Activated CD8-positive, alpha-beta memory T cell treated with anti-CD3 and anti-CD28 coated beads for 1 hour (primary cell): ENCODE measurements at places on chromosomes 13 and 19.

GRCh38 chr13:39353988-39354387 is 249.0 kb downstream of the LHFPL6 start:
- DNase-seq = no peak

DNA sequence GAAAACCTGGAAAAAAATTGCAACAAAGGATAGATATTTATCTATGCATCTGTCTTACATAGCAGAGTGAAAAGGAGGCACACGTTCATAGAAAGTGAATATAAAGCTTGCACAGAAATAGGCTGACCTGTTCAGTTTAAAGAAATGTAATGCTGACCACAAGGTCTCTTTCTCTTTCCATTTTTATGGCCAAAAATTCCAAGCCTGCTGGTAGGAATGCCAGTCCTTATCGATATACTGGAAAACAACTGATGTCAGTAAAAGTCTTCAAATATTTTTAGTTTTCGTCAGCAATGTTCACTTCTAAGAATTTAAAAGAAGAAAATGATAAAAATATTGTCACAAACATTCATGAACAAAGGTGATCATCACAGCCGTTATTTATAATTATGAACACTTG is 59.0 kb upstream of the MCF2L start:
- no peak for DNase-seq

DNA sequence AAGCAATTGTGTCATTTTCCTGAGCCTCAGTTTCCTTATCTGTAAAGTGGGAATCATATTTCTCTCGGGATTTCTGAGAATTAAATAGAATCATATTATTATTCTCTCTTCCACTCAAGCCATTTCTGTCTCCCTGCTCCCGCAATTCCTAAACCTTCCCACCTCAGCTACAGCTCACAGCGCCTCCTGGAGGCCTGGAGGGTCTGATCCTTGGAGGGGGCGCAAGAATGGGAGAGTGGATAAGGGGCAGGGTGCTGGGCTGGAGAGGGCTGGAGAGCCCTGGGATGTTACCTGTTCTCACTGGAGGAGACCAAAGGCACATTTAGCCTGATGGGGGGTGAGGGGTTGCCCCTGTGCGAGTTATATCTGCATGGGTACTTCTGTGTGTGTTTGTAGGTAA is 31.1 kb upstream of the CYP2S1 start:
- DNase-seq = no peak

DNA sequence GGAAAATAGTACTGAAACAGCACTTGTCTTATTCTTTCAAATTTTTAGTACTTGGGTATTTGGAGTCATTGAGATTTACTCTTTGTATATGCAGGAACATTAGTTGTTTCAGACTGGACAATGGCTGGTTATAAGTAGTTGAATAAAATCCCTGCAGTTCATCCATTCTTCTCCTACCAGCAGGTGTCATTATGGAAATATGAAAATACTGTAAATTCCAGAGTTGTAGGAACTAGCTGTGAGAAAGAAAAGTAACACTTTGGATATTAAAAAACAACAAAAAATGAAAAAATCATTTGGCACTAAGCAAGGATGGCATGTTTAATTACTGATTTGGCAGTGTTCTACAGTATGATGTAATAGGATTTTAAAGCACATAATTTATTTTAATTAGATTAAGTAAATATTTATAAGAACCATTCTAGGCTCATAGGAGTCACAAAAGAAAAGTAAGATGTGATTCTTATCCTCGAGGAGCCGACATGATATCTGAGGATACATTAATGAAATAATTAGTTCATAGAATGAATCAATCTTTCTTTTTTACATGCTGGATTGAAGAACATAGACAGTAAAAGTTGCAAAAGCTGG is 155.3 kb downstream of the KCNRG start:
- DNase-seq = no peak

DNA sequence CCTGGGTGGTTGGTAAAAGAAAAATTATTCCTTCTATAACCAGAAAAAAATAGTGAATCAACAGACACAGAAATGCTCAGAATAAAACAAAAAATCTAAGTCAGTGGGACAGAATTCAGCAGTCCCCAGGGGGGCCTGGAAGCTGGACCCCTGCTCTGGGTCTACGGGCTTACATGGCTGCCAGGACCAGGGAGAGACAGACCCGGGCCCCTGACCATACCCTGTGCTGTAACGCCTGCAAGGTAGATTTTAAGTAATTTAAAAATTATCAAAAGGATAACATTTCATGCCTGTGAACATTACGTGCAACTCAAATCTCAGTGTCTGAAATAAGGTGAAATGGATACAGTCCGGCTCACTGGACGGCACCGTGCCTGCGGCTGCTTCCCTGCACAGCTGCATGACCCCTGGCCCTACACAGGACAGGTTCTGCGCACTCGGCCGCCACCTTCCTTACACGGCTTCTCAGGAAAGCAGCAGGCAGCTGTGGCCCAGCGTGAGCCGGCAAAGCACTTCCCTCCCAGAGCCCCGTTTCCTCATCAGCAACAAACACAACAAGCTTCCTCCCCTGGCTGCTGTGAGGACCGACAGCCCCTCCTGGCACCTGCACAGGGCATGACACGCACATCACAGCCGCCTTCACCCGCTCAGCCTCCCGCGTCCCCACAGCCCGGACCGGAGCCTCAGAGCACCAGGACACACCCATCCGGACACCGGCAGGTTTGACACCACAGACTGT is 22.2 kb downstream of the RASA3 start:
- peak; percentile 65 for DNase-seq

DNA sequence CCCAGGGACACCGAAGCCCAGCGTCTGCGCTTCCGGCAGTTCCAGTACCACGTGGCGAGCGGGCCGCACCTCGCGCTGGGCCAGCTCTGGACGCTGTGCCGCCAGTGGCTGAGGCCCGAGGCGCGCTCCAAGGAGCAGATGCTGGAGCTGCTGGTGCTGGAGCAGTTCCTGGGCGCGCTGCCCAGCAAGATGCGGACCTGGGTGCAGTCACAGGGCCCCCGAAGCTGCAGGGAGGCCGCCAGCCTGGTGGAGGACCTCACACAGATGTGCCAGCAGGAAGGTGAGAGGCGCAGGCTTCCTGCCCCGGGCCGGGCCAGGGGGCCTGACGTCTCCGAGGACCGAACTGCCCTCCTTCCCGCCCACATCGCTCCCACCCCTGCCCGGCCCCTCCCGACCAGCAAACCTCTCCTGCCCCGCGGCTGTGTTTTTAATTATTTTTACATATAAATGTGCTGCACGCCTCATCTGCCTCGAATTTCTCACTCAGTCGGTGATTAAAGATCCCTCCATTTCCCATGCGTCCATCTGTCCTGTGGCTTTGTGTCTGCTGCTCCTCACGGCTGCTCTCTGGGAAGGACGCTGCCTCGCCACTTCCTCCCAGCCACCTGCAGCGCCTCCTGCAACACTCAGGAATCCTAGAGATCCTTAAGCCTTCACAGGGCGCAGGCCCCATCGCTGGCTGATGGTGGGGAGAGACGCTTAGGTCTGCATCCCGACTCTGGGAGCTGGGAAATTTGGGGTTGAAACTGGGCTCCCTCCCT is 4.3 kb downstream of the ZSCAN1 start:
- DNase-seq = no peak

DNA sequence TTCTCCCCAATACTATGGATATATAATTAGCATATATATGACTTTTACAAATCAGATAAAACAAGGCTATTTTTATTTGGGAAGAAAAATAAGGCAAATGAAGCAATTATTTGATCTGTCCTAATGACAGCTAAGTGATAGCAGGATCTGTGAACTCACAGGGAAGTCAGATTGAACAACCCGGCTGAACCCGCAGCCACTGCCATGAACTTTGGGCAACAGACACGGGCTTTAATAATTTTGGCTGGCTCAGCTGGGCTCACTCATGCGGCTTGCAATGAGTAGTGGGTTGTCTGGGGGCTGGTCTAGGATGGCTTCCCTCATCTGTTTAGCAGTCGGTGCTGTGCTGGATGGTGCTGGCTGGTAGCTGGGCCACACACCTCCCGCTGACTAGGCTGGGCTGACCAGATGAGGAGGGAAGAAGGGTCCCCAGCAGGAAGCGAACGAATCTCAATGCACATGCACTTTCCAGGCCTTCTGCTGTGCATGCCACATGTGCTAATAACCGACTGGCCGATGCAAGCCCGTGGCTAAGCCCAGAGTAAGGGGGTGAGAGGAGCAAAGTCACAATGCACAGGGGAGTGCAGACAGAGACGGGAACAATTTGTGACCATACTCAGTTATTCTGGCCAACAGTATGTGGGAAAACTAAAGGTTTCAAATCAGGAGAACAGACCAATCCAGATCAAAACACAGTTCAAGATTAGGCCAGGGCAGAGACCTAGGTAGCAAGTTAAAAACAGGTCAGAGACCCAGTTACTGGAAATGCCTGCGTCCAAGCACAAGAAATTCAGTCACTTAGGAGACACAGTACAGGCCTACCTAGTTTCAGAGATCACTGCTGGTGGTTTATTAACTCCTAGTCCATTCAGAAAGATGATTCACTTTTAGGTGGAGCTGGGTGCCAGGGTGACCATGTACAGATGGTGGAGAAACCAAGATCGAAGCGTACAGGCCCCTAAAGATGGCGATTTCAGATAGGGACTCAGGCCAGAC is 22.3 kb downstream of the CRYL1 start:
- no peak for DNase-seq

- no peak for DNase-seq
Observed at GRCh38 chr13:79799059-79799867, 318.3 kb downstream of the NDFIP2 start.

DNA sequence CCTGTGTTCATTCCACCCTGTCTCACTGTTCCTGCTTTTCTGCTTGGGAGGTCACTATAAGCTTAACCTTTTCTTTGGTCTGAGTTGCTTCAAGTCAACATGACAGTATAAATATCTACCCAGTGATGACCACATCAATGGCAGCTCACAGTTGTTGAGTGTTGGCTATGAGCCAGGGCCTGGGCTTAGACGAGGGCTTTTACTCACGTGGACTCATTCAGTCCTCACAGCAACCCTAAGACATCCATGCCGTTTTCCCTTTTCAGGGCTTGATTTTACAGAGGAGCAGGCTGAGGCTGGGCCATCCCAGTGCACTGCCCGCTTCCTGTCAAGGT is 10.2 kb upstream of the CCDC97 start:
- DNase-seq = peak; percentile 44

DNA sequence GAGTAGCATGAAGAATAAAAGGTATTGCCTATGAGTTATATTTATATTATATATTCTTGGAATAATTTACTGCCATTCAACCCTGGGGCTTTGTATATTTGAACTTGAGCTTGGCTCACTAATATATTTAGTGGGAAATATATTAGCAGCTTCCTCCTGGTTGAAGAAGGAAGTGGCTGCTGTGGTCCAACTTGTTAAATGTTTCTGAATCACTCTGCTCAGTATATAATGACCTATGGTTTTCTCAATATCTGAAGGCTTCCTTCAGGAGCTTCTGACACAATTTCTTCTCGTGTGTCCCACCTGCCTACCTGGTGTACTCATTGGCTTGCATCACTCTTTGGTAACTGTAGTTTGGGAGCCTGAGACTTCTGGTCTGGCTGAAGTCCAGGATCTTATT is 646.4 kb downstream of the TBC1D4 start:
- DNase-seq = no peak

- no peak for DNase-seq
Observed at GRCh38 chr13:112889351-112890290, 79.4 kb upstream of the MCF2L start.

DNA sequence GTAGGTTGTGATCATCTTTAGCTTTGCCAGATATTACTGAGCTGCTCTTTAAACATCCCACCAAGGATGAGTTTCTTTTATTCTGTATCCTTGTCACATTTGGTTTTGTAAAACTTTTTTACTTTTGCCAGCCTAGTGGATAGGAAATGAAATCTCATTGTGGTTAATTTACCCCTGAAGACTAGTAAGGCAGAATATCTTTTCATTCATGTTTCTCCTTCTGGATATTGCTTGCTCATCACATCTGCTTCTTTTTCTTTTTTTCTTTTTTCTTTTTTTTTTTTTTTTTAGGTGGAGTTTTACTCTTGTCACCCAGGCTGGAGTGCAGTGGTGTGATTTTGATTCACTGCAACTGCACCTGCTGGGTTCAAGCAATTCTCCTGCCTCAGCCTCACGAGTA is 31.3 kb downstream of the SIPA1L3 start:
- DNase-seq = no peak
